ENCODE measurements at places on chromosomes 1 and 21.

GRCh38 chr1:180299479-180300221 is 69.6 kb downstream of the LHX4 start:
- no peak for DNase-seq

- DNase-seq = no peak
Measured at GRCh38 chr1:186975220-186975619, 146.5 kb downstream of the PLA2G4A start.

- DNase-seq = no peak
Measured at GRCh38 chr21:25756190-25756932, 21.6 kb downstream of the GABPA start.

- DNase-seq = no peak
Measured at GRCh38 chr1:5120559-5120958, 466.1 kb downstream of the AJAP1 start.

GRCh38 chr1:160706526-160707235 is 4.9 kb downstream of the CD48 start:
- DNase-seq = no peak

DNA sequence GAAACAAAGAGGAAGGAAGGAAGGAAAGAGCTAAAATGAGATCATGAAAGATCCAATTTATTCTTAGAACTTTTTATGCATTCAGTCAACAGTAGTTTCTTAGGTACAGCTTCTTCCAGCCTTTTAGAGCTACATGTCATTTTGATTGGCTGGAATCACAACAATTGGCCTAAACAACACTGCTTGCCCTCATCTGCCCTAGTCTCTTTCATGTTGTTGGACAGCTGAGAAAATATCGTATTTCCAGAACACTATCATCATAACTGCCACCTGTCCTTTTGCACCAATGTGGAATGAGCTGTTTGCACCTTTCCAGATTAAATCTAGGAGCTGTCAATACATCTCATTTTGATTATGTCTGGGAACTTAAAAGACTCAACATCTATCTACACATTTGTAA is 161.7 kb downstream of the TGFBR3 start:
- no peak for DNase-seq

- no peak for DNase-seq
Measured at GRCh38 chr1:102472520-102472919, 475.8 kb upstream of the OLFM3 start.

DNA sequence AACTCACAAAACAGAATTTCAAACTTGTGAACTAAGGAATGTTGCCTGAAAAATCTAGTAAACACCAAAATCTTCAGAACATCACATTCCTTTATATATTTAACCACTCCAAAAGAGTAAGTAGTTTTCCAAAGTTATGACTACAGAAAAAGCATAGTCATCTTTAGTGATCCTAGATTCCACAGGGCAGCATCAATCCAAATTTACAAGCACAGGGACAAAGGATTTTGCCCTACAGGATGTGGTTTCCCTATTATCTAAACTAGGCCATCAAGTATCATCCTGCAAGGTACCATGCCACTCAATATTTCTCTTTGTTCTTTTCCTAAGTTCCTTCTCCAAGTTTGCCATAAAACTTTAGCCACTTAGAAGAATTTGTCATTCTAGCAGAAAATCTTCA is 33.0 kb downstream of the COP1 start:
- DNase-seq = no peak

- no peak for DNase-seq
Measured at GRCh38 chr1:51814513-51814912, 64.0 kb downstream of the NRDC start.

DNA sequence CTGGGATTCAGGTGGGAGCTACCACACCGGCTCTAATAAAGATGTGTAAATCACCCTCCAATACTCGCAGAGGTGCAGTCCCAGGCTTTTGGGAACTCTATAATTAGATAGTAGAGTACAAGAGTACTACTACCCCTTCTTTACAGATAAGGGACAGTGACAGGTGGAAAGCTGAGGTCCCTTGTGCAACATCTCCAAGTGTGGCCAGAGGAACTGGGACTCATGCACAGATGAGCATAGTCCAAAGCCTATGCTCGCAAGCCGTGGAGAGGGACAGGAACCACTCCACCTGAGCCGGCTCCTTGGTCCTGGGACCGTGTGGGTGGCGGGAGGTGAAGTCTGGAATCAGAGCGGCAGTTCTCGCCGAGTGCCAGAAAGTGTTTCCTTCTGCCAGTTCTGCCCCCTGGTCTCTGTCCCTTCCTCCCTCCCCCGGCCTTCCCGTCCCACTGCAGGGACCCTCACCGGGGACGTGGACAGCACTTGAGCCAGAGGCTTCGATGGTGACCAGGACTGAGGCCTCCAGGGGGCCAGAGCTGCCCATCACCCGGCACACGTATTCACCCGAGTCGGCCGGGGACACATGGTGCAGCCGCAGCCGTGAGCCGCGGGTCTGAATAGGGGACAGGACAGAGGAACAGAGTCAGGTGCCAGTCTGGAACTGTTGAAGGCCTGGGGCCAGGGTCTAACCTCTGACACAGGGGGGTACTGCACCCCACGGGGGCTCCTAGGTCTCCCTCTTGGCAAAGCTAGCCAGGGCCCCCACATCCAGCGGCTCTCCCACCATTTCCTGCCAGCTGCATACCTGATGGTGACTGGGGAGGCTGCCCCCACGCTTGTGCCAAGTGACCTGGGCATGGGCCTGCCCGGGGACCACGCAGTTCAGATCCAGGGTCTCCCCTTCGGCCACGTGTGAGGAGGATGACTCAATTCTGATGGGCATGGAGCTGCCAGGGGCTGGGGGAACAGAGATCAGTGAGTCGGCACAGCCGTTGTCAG is 33.9 kb downstream of the LDLRAD2 start:
- DNase-seq = no peak

DNA sequence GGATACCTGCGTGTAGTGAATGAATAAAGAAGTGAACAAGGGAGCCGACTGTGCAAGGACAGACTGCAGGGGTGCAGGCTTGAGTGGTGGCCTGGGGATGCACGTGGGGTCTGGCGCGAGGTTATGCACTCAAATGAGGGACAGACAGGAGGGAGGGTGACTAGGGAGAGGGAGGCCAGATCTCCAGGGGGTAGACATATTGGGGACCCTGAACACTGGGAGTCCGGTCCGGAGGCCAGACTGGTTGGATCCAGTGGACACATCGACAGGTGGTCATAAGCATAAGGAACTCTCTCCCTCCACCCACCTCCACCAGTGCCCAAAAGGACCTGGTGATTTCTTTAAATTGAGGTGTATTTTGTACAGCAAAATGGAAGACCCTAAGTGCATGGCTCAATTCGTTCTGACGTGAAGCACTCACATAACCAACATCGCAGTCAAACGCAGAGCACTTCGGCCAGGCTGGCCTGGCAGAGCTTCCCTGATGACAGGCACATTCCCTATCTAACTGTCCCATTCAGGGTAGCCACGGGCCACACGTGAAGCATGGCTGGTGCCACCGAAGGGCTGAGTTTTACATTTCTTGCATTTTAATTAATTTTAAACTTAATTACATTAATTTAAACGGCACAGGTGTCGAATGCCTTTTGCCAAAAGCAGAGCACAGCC is 14.0 kb downstream of the WNT3A start:
- no peak for DNase-seq

GRCh38 chr1:1283821-1284220 is 3.6 kb downstream of the SCNN1D start:
- DNase-seq = no peak

GRCh38 chr1:181133969-181134418 is 45.5 kb downstream of the IER5 start:
- no peak for DNase-seq

DNA sequence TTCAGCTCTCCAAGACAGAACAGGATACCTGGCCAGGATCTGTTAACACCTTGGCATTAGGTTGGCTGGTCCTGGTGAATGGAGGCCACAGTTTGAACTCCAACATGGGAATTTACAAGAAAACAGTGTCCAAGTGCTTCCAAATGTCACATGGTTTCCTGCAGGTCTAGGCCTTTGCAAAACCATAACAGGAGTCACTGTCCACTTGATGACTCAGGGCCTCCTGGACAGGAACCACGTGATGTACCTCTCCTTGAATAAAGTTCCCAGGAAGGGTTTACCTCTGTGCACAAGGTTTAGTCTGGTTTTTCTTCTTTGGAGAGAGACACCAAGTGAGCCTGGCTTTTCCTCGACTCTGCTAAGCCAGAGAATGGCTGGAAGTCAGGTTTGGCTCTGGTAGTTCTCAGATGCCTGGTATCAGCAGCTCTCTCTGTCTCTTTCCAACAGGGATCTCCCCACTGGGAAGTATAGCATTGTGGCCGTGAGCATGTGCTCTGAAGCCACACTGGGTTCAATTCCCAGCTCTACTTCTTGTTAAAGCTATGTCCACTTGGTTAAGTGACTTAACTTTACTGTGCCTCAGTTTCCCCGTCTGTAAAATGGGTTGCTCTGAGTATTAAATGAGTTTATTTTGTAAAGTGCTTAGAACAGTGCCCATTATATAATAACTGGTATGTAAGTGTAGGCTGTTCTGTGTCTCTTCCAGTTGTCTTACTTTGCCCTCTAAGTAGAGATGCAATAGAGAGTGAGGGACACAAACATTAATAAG is 27.3 kb upstream of the TMEM61 start:
- no peak for DNase-seq

GRCh38 chr1:227938911-227939790 is 8.6 kb downstream of the WNT9A start:
- no peak for DNase-seq

GRCh38 chr1:216205176-216205575 is 218.1 kb downstream of the USH2A start:
- no peak for DNase-seq

DNA sequence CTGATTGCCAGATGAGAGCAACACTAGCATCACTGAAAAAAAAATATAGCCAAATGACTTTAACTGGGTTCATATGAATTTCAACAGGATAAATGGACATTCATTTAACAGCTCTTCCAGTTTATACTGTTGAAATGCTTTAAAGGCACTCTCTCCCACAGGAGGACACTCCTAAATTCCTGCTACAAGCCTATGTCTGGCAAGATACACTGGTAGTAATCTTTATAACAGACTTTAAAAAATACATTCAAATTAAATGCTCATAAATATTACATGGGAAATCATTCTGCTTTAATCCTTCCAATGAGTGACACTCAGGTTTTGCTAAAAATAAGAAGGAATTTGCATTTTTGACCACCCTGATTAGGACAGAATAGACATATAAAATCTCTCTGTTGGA is 526.7 kb upstream of the ADAMTS5 start:
- no peak for DNase-seq

DNA sequence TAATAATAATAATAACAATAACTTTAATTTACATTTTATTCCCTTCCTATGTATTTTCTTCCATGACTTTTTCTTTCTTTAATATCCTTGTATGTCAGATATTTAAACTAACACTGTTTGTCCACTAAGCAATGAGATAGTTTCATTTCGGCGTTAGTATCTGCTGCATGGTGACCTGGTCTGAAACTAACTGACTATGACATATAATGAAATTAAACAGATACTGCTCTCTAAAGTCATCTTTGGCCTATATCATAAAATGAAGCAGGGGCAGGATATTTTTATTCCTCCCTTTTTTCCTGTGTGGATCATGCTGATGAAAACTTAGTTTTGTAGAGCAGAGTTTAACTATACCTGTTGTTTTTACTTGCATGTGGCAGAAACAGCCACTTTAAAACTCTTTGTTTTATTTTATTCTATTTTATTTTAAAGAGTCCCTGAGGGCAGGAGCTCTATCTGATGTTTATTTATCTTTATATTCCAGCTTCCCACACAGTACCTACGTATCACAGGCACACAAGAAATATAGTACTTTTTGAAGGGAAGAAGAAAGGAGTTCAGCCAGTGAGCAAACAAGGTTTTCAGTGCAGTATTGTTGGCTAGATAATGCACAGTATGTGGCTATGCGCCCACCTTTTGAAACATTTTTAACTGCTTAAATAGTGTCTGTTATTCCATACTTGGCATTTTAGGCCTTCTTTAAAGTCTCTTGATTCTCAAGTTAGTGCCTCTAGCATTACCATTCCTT is 165.6 kb downstream of the PHTF1 start:
- no peak for DNase-seq

DNA sequence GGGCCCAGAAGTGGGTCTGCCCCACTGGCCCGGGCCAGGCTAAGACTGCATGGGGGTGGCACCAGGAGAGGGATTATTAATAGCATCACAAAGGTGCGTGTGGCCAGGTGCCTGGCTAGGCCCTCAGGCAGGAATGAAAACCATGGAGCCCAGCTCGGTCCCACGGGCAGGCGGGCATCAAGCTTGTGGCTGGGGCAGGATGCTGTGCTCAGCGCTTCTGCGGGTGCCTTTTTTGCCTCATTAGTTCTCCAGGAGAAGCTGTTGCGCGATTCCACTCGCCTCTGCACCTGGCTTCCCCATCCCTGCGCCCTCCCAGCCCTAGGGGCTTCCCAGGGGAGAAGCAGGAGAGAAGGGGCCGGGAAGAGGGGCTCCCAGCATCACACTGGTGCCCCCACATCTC is 39.3 kb downstream of the CITED4 start:
- DNase-seq = no peak

GRCh38 chr1:246778663-246779062 is 54.5 kb downstream of the SCCPDH start:
- no peak for DNase-seq

- no peak for DNase-seq
Measured at GRCh38 chr1:187067160-187067559, 238.4 kb downstream of the PLA2G4A start.

DNA sequence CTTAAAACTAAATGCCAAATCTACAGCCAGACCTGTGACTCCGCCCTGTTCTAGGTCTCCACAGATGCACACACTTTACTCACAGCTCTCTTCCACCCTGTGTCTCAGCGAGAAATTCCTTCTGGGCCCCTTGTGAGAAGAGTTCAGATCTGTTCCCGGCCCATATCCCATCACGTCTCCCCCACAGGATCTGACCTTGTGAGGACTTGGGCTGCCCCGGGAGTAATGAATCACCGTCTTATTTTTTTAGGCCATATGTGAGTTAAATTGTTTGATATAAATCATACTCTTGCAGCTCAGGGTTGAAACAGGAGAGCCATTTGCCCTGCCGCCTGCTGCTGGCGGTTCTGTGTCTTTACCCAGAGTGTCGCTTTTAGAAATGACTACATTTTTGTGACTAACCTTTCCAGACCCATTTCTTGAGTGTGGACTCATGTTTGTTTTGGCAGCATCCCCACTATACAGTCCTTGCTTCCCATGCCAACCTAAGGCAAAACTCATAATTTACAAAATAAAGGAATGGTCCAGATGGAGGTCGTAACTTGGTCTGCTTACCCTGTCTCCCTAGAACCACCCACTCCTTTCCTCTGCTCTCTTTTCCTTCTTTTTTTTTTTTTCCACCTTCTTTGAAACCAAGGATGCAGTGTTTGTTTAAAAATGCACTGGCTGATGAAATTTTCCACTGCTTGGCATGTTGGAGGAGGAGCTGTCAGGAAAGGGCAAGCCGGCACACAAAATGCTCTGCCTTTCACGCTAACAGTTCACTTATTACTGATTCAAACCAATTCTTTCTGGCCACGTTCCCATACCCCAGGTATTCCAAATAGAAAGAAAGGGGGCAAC is 98.0 kb upstream of the C1orf105 start:
- no peak for DNase-seq

GRCh38 chr1:52556641-52557360 is 3.9 kb upstream of the TUT4 start:
- no peak for DNase-seq

GRCh38 chr1:190658907-190659306 is 181.2 kb upstream of the BRINP3 start:
- no peak for DNase-seq
